ENCODE measurements at places on chromosomes 16 and 17. TPM values are rescaled to one million over a fixed set of nuclear protein-coding genes. Genes with fewer than 3 reads are reported as not detected.
A peak's percentile ranks its signal among the peaks of the same experiment; 100 is the strongest.

Gene ABCA6
- polyA plus RNA-seq, result 0.93 TPM

DNA sequence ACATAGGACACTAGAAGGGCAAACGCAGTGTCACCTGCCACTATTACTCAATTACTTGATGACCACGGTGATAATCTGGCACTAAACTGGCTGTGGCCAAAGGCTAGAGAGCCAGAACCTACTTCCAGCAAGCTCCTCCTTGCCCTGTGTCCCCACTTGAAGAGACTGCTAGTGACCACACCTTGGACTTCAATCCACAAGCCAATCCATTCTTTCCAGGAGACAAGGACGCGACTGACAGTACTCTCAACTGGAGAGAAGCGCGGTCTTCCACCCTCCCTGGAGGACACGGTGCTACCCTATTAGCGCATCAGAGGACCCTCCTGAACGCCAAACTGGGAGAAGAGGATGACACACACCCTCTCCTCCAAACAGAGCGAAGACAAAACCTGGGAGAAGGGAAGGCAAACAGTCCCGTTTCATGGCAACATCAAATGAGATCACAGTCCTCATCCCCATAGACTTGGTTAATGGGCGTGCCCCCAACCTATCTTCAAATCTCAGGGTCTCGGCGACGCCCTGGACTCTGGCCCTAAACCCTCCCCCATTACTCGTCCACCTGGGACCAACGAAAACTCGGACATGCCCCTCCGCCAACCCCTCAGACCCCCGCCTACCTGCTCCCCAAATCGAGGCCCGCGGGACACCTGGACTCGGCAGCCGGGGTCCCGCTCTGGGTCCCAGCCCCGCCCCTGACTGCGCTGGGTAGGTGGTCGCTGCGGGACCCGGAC, 508 bp downstream of the FLCN start:
- no peak for DNase-seq

Gene FBXO31
- 48.6 TPM for polyA plus RNA-seq

Gene TMC7
- polyA plus RNA-seq, result 6.0 TPM

DNA sequence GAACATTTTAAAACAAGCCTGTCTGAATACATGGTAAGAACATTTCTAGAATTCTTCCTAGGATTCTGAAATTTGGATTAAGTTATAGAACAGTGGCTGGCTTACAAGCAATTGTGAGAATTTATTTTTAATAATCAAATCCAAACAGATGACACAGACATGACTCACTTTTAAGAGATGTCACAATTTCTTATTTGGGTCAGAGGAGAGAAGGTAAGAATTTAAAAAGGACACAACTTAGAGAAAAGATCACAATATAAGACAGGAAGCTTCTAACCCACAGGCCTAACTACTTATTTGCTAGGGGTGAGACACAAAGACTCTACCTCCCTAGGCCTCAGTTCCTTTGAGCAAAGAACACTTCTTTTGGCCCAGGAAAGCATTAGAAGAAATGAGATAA, 32.7 kb downstream of the ZZEF1 start:
- DNase-seq, result no peak

Gene TLCD1
- polyA plus RNA-seq, result 7.6 TPM

Gene TNS4
- 0.29 TPM for polyA plus RNA-seq

- no peak for DNase-seq
Measured at GRCh38 chr16:29230671-29231096, 175.8 kb downstream of the NPIPB11 start.

DNA sequence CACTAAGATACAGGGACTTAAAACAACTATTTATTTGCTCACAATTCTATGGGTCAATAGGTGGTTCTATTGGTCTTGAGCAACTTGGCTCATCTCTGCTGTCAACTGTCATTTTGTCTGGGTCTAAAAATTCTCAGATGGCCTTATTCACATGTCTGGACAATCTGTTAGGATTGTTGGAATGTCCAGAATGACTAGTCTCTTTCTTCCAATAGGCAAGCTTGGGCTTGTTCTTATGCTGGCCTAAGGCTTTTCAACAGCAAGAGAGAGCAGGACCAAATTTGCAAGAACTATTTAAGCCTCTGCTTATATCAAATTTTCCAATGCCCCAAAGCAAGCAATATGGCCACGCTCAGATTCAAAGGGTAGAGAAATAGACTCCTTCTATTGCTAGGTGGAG, 240.9 kb downstream of the KIF2B start:
- DNase-seq, result no peak

DNA sequence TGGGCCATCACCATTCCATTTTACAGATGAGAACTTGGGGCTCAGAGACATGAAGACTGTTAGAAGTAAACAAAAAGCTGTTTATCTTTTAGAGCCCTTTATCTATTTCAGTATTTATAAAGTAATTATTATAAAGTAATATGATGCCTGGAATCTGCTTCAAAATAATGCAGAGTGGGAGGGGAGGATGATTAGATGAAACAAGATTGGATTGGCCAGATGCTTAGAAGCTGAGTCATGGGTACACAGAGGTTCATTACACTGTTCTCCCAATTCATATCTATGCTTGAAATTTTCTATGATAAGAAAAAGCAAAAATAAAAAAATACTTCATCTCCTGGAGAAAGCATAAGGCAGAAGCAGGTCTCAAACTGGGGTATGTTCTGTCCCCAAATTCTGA, 29.4 kb downstream of the TOM1L2 start:
- DNase-seq, result no peak

GRCh38 chr17:78974635-78975591, 4.8 kb downstream of the LGALS3BP start:
- no peak for DNase-seq

- no peak for DNase-seq
Measured at GRCh38 chr16:27522173-27522707, 27.5 kb downstream of the GTF3C1 start.

DNA sequence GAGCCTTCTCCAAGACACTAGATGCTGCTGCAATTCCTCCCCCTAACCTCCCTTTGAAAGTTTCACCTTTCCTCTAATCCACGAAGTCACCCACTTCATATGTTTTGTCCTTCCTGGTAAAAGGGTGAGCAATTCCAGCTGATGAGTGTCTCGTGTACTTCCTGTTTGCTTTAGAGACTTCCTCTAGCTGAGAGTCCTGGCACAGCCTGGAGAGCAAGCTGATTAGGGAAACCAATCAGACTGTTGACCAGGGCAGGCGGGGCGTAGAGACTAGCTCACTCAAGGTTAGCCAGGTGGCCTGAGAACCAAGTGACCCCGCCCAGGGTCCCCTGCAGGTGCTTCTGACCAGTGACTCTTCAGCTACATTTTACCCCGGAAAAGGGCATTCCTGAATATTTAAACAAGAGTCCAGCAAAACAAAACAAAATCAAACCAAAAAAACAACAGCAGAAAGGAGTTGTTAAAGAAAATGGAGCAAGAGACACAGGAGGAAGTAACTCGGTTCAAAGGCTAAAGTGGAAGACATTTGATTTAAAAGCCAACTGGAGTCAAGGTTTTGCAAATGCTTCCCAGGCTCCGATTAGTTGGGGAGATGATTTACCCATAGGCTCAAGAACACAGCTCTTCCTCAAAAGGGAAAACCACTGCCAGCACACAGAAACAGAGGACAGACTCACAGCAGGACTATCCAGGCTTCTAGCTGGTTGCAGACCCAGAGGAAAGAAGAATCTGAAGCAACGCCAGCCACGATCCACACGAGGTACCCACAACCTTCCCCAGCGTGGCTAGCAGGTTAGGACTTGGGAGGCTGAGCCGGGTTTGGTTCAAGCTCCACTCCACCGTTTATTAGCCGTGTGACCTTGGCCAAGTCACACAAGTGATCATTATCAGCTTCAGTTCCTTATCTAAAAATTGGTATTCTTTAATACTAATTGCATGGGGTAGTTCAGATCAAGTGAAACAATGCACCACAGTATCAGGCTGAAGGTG, 13.4 kb downstream of the HSPB9 start:
- no peak for DNase-seq

Gene GGT6
- polyA plus RNA-seq, result 0.15 TPM

DNA sequence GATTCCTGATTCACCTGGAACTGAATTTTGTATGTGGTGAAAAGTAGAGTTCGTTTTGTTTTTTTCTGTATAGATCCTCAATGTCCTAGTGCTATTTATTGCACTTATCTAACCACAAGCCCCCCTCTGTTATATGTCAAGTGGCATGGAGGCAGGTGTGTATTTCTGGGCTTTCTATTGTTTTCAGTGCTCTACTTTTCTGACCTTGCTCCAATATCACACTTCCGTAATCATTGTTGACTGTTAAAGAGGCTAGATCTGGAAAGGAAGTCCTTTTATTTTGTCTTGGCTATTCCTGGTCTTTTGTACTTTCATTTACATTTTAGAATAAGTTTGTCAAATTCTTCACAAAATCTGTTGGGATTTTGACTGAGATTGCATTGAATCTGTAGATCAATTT, 26.8 kb upstream of the FBXO47 start:
- no peak for DNase-seq

Gene CDRT15L2
- polyA plus RNA-seq, result not detected

Gene RASD1
- 13.5 TPM for polyA plus RNA-seq

Gene KRT23
- 0.56 TPM for polyA plus RNA-seq

DNA sequence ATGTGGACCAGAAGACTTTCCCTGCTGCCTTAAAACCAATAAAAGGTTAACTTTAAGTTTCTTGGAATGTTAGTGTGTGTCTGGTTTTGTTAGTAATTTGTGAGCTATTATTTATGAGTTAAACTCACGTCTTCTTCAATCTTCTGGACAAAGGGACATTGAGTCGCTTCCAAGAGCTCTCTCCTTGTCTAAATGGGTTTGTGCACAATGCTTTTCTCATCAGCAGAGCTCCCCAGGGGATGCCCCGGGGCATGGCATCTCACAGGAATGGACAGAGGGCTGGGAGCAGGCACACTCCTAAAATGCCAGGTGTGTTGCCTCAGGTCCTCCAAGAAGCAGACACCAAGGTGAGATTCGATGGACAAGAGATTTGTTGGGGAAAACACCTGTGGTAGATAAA, 90.5 kb downstream of the RGS9 start:
- DNase-seq, result no peak

- peak; percentile 91 for DNase-seq
Measured at GRCh38 chr17:59513934-59514841, 51.2 kb upstream of the DHX40 start.

GRCh38 chr17:76501827-76502307, 644 bp upstream of the RHBDF2 start:
- no peak for DNase-seq

Gene COL1A1
- polyA plus RNA-seq, result 586 TPM

DNA sequence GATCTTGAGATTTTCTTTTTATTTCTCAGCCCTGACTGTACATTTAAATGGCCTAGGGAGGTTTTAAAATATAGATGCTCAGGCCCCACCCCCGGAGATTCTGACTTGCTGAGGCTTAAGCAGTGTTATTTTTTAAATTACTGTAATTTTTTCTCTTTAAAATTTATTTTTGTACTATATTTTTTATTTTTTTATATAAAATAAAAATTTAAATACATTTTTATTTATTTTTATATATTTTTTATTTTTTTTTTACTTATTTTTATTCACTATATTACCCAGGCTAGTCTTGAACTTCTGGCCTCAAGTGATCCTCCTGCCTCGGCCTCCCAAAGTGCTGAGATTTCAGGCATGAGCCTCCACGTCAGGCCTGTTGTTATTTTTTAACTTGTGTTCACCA, 83.3 kb downstream of the KATNIP start:
- no peak for DNase-seq

DNA sequence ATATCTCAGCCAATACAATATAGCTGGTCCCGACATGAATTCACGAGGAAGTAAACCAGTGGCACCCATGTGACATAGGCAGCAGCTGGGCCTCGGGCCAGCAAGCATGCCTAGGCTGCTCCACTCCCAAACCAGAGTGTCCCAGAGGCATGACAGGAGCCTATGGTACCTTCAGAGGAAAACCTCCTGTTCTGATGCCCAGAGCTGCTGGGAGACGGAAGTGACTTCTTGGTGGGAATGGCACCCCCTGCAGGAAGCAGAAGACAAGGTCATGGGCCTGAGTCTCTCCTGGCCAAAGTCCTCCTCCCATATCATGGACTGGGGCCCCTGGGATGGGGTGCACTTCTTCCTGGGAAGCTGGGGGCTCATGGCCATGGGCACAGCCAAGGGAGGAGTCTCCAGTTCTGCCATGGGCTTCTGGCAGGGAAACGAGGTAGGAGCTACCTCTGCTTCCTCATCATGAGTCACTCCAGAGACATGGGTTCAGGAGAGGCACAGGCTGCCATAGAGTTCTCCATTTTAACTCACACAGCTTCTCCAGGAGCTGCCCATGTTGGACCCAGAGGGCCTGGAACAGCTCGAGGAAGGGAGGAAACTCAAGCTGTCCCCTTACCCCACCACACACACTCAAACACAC, 13.4 kb downstream of the FBF1 start:
- no peak for DNase-seq

- no peak for DNase-seq
Measured at GRCh38 chr16:80309178-80309577, 231.6 kb upstream of the DYNLRB2 start.

Gene TBC1D3C
- polyA plus RNA-seq, result not detected

DNA sequence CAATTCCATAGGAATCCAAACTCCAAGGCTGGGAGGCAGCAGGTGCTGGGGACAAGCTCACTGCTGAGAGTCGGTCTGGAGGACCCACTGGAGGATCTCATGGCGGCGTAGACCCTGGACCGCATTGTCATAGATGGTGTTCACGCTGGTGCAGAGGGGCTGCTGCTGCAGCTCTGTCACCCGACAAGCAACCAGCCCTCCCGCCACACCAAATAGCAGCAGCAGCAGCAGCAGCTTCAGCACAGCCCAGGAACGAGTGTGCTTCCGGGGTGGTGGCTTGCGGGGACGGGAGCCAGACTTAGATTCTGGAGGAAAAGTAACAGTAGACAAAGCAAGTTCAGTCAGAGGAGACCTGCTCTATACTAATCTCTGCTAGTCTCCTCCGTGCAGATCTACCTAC, 9.9 kb downstream of the EME1 start:
- no peak for DNase-seq

Gene PABPN1L
- 0.66 TPM for polyA plus RNA-seq

DNA sequence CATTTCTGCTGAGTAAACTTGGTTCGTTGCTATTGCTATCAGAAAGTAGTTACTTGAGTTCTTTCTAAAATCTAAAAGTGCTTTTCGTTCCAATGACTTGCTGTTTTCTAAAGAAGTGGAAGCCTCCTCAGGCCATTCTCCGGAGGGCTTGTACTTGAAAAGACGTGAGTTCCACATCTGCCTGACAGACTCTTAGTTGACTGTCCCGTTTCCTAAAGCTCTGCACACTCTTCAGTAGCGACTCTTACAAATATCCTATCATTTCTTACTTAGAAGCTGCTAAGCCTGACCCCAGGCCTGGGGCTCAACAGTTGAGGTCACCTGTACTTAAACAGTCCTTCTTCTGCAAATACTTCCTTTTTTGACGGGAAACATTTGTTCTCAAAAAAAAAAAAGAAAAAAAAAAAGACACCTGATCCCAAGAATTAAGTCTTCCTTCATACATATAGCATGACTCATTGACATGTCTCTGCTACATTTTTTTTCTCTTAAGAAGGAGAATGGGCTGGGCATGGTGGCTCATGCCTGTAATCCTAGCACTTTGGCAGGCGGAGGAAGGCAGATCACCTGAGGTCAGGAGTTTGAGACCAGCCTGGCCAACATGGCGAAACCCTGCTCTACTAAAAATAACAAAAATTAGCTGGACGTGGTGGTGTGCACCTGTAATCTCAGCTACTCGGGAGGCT, 61.5 kb downstream of the DHRS7C start:
- no peak for DNase-seq

Measured in spinal cord (tissue), 10 donors.